Ecto neural progenitor cell (in vitro differentiated cells): ENCODE measurements at places on chromosomes 3 and 15.

- DNase-seq: no peak
Measured at GRCh38 chr3:189101594-189101993, 70.2 kb upstream of the TPRG1 start.

GRCh38 chr3:10255835-10256234 lies 7.6 kb downstream of the TATDN2 start:
- no peak for DNase-seq

DNA sequence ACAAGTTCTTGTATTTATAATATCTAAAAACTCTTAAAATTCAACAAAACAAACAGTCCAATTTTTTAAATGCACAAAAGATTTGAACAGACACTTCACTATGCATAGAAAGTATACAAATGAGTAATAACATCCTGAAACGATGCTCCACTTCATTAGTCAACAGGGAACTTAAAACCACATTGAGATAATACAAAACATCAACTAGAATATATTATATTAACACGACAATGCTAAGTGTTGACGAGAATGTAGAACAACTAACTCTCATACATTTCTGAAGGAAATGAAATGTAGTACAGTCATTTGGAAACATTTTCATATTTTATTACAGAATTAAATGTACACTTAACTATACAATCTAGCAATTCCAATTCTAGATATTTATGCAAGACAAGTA lies 93.4 kb downstream of the IGSF11 start:
- no peak for DNase-seq

- no peak for DNase-seq
Measured at GRCh38 chr3:151462278-151462780, 1.5 kb upstream of the IGSF10 start.

DNA sequence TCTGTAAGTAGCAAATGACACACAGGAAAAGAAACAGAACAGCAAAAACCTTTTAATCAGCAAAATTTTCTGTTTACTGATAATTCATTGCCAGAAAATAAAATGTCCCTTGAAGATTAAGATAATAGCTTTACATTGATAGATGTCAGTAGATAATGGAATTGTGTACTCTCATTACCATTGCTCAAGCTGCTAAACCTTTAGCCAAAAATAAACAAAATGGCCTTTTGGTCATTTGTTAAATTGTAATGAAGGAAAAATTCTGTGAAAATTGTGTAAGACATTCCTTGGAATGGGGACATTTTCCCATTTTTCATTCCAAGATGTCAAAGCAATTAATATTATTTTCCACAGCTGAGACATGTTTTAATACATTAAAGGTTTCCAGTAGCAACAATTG lies 189.8 kb downstream of the PLOD2 start:
- no peak for DNase-seq

DNA sequence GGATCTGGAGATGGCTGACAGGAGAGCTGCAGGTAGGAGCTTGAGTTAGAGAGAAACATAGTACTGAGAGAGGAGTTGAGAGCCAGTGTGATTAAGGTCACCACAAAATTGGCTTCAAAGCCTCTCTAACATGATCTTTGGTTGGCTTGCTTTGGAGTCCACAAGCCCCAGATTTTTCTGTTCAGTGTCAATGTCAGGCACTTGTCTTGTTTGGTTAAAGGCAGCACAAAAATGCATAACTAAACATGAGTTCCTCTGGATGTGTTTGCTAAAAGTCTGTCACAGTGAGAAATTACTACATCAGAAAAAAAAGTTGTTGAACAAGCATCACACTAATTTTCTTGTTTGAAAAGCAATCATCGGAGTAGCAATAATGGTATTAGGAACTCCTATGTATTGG lies 440.5 kb downstream of the NTRK3 start:
- no peak for DNase-seq

- DNase-seq: peak; percentile 32
Measured at GRCh38 chr3:42498791-42499477, 3.5 kb upstream of the VIPR1 start.

DNA sequence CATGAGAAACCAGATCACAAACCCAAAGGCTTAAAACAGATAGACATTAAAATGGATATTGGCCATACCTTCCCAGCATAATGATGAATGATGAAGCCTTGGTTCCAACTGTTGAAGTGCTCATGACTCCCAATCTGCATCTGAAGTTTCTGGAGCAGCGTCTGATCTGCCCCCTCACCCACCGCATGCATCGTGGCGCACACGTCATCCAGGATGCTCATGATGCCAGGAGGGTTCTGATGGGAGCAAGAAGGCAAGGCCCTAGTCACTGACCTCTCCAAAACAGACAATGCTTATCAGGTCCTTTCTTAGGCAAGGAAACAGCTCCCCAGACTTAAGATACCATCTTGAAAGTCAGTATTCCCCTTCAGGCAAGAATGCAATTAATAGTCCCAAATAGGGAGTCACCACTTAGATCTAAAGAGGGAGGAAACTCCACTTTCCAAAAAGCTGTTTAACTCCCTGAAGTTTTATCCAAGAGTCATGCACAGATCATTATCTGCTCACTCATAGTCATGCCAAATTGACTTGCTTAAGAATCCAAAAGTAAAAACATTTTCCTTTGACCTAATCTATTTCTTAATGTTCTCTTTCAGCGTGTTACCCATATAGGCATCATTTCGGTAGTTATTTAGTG lies 2.1 kb downstream of the LDHAL6B start:
- DNase-seq: no peak

DNA sequence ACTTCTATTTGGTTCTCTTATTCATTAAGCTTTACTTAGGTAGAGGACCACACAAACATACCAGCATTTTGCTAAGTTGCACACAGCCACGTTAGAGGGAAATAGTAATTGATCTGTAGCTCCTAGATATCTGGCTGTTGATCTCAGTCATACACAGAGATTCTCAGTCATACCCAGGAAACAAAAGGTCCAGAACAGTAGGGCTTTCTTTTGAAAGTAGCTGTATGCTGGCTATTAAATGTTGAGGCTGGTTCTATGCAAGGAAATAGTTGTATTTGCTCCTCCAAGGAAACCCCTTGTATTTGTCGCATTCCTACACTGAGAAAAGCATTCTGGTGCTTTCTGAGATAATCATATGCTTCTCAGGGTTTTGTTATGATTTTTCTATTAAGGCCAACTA lies 523.8 kb downstream of the SOX2 start:
- no peak for DNase-seq
